Right ventricle myocardium inferior (tissue), 1 donor: ENCODE measurements at places on chromosomes 3 and 15.

GRCh38 chr3:39413691-39414420 lies 7.3 kb downstream of the RPSA start:
- no peak for DNase-seq

GRCh38 chr3:122689587-122689986 lies 8.9 kb downstream of the PARP14 start:
- DNase-seq, result no peak

- no peak for DNase-seq
Observed at GRCh38 chr15:95865330-95865739, 465.2 kb upstream of the NR2F2 start.

DNA sequence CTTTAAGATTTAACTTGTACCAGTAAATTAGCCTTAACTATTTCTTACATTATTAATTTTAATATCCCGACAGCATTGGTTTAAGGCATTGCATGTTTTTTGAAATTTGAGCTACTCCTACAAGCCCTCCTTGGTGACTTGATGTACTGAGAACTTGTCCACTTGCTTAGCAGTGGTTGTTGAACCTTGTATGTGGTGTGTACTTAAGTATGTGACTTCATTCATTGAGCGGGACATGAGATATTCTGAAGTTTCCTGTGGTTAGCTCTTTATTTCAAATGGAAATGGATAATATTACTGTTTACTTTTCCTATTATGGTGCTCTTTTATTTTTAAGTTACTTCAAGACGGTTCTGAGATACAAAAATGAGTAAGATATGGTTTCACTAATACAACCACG lies 3.6 kb upstream of the COL6A5 start:
- DNase-seq, result no peak

GRCh38 chr3:172315401-172316091 lies 132.7 kb downstream of the GHSR start:
- no peak for DNase-seq

DNA sequence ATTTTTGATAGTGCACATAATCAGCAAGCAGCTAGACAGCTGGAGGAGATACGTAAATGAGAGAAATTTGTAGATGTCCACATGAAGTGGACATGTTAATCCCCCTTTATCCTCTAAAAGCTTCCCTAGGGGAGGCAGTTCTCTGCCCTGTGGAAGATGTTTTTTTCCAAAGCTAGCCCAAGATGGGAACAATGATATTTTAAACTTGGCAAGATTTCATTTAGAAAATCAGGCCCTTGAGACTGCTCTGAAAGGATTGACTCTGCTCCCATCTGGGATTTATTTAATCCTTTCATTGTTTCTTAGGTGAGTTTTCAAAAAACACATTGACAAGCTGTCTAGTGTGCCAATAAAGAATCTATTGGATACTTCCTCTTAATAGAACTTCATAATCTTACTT lies 92.0 kb downstream of the SYNPR start:
- DNase-seq, result no peak

GRCh38 chr15:22794621-22795167 lies 8.2 kb downstream of the NIPA1 start:
- DNase-seq, result no peak

DNA sequence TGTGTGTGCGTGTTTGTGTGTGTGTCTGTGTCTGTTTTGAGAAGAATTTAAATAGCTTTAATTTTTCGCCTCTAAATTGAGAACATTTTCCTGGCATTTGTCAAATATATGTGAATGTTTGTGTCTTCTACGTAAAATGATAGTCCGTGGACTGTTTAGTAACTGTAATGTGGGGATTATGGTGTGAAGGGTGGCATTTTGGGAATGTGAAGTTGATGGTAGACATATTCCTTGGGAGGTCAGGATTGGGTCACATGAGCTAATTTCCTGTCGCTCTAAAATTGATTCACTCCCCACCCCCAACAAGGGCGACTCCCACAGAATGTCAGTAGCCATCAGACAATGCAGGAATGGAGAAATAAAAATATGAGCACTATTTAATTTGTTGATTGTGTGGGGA lies 107.3 kb downstream of the ITPR1 start:
- DNase-seq, result no peak

- DNase-seq, result no peak
Observed at GRCh38 chr15:73212424-73212823, 156.3 kb downstream of the HCN4 start.

- DNase-seq, result peak; percentile 32
Observed at GRCh38 chr3:48596157-48596556, 1.0 kb upstream of the COL7A1 start.

GRCh38 chr3:43166406-43166805 lies 60.5 kb upstream of the POMGNT2 start:
- DNase-seq, result no peak

- DNase-seq, result no peak
Observed at GRCh38 chr3:24437326-24437725, 57.3 kb downstream of the THRB start.

GRCh38 chr3:141294848-141295247 lies 63.2 kb downstream of the PXYLP1 start:
- no peak for DNase-seq
